GM12878 (cell line): ENCODE measurements at places on chromosomes 3 and 15.
A peak's percentile ranks its signal among the peaks of the same experiment; 100 is the strongest.

DNA sequence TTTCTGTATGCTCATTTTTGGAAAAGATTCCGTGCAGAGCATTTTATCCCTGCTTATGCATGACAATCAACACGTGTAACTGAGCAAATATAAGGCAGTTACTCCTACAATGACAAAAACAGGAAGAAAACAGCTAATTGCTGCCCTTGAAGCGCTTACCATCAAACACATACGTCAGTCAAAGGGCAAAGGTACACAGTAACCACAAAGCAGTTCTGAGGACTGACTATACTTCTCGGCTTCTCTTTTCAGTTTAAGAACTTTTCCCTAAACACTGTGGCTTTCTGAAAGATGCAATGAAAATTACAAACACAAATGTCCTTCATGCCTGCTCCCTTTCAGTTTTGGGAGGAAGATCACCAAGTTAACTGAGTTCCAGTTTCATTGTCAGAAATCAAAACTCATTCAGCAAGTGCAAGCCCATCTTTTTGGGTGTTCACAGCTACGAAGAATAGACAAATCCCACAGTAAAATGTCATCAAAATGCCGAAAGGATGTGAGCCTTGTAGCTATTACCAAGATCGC, 602.8 kb downstream of the FOXP1 start:
- no peaks in the 10 kb centered on the region for H3K27me3 ChIP-seq
- no peak overlapping the region for H3K27ac ChIP-seq
- no peak overlapping the region for H3K4me3 ChIP-seq
- 0 out of 2 replicates have a peak, but pooled peaks cover 4% of the 10 kb centered on the region for H3K4me1 ChIP-seq
- no peak for DNase-seq

DNA sequence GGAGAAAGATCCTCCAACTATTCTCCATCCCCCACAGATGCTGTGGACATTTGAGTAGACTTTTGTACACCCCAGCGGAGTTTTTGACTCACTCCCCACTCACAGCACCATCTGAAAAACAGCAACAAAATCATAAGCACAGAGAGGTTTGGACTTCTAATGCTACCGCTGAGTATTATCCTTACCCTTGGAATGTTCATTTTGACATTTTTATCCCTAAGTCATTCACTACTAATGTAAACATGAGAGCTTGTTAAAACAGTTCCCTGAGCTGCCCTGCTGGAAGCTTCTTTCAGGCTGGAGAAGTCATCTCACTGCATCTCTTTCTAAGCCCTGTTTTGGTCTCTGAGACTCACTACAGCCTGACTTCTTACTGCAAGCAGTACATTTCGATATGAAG, 1045.9 kb downstream of the MCTP2 start:
- no peaks in the 10 kb centered on the region for H3K27me3 ChIP-seq
- no peak overlapping the region for H3K4me3 ChIP-seq
- DNase-seq = no peak
- no peaks in the 10 kb centered on the region for H3K4me1 ChIP-seq
- no peaks in the 10 kb centered on the region for H3K36me3 ChIP-seq

- peaks cover 3% of the 10 kb centered on the region for H3K4me1 ChIP-seq
- peak overlapping the region; percentile 98 for H3K27ac ChIP-seq
- H3K4me3 ChIP-seq = peak overlapping the region; percentile 89
- no peak for DNase-seq
- H3K27me3 ChIP-seq = no peaks in the 10 kb centered on the region
These were observed 1.2 kb downstream of the PHC3 start for GRCh38 chr3:170180079-170180907.

DNA sequence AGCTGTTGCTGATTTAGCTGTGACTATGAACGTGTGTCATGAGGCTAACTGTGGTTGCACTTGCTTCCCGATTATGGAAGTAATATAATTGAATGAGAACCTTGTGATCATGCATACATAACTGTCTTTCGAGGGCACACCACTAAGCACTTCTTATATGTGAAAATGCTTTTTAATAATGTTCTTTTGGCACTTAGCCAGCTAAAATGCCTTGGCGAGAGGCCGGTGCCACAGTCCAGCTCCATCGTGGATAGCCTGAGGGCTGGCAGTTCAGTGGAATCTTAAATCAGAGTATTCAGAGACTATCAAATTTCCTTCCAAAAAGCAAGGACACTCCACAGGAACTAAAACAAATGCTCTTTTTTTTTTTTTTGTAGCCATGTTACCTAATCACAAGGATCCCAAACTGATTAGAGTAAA, 161.6 kb upstream of the FRMD4B start:
- no peaks in the 10 kb centered on the region for H3K36me3 ChIP-seq
- H3K27me3 ChIP-seq = no peaks in the 10 kb centered on the region
- H3K27ac ChIP-seq = no peak overlapping the region
- no peak for DNase-seq
- no peaks in the 10 kb centered on the region for H3K4me1 ChIP-seq

DNA sequence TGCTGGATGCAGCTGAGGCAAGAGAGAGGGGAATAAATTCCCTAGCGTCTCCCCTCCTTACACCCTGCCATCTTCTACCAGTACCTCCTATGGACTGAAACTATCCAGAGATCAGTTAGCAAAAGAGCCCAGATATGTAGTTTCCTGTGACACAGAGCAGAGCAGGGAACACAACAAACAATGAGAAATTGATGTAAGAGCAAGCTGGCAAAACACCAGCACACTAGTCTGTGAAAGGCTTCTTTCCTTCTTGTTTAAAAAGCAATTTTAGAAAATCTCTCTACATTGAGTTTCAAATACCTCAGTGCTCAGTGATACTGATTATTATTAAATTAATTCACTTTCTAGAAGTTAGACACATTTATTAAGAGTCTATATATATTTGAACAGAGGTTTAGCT, 215.6 kb upstream of the AZI2 start:
- no peak overlapping the region for H3K27ac ChIP-seq
- no peaks in the 10 kb centered on the region for H3K36me3 ChIP-seq
- DNase-seq = no peak
- no peak overlapping the region for H3K4me3 ChIP-seq
- no peaks in the 10 kb centered on the region for H3K27me3 ChIP-seq

GRCh38 chr3:125431912-125432790, 57.0 kb upstream of the ZNF148 start:
- DNase-seq = no peak
- H3K4me1 ChIP-seq = peaks cover 25% of the 10 kb centered on the region
- H3K4me3 ChIP-seq = no peak overlapping the region
- no peak overlapping the region; the same call in 1 of the 2 replicates for H3K27ac ChIP-seq
